BJ (cell line): ENCODE measurements at places on chromosomes 1 and 21.

GRCh38 chr1:152398812-152399698, 15.0 kb downstream of the CRNN start:
- DNase-seq = no peak

DNA sequence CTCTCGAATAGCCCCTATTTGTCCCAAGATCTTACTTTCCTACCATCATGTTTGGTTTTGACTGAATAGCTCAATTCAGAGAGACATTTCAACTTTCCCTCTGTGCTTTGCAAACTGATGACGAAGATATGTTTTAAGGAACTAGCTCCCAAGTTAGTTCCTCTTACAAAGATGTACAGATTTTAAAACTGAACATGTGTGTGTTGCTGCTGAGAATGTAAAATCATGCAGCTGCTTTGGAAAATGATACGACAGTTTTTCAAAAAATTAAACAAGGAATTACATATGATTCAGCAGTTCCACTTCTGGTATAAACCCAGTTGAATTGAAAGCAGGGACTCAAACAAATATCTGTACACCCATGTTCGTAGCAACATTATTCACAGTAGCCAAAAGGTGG, 33.6 kb downstream of the KIF26B start:
- no peak for DNase-seq

GRCh38 chr1:54378157-54378873, 27.9 kb downstream of the SSBP3 start:
- no peak for DNase-seq

DNA sequence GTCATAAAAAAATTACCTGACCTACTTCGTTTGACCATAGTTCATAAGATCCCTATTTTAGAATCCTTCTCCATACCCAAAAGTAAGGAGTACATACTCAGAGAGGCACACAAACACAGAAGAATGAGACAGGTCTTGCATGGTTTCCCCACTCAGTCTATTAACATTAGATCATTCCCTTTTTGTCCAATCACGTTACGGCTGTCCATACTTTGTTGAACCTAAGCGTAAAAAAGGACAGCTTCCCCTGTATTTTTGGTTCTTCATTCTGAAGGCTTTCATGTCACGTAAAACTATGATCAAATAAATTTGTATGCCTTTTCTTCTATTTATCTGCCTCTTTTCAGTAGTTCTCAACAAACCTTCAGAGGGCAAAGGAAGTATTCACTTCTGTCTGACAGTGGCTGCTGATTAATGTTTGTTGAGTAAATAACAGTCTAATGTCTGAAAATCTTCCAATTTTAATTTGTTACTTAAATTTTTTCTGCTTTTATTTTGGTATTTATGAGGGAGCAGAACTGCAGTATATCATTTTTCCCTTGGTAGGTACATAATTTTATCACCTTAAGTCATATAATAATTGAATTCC, 16.4 kb downstream of the PKN2 start:
- no peak for DNase-seq

DNA sequence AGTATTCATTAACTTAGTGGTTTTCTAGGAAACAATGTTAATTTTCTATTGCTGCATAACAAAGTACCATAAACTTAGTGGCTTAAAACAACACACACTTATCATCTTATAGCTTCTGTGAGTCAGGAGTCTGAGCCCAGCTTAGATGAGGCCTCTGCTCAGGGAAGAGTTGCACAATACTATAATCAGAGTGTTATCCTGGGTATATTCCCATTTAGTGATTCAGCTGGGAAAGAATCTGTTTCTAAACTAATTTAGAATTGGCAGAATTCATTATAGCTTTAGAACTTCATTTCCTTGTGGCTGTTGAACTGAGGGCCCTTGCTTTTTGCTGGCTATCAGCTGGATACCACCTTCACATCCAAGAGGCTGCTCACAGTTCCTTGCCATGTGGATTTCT, 515.5 kb downstream of the BRINP3 start:
- no peak for DNase-seq

DNA sequence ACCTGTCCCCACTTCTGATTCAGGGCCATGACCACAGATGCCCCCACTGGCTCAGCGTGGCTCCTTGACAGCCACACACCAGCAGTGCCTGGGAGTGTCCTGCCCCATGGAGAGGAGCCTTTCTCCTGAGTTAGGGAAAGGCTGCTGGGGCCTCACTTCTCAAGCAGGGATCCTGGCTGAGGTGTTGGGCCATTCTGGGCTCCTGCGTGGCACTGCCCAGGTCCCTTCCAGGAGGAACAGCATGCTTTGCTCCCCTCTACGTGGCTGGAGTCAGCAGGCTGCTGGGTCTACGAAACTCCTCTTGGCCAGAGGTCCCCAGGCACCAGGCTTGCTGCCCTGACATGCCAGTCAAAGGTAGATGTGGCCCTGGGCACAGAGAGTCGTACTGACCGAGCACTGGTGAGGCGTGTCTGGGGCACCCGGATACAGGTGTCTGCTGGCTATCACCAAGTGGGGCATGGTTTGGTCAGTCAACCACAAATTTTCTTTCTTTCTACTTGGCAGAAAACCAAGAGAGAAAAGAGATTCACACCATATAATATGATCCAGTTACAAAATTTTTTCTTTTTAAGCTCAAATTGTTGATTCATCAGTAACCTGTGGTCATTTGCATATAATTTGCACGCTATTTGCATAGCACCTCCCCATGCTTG, 4.1 kb downstream of the ADORA1 start:
- DNase-seq = no peak

- DNase-seq = no peak
These were observed 1.3 kb upstream of the TNNT2 start for GRCh38 chr1:201378804-201379203.

- no peak for DNase-seq
These were observed 10.9 kb downstream of the TMEM53 start for GRCh38 chr1:44663417-44663816.

DNA sequence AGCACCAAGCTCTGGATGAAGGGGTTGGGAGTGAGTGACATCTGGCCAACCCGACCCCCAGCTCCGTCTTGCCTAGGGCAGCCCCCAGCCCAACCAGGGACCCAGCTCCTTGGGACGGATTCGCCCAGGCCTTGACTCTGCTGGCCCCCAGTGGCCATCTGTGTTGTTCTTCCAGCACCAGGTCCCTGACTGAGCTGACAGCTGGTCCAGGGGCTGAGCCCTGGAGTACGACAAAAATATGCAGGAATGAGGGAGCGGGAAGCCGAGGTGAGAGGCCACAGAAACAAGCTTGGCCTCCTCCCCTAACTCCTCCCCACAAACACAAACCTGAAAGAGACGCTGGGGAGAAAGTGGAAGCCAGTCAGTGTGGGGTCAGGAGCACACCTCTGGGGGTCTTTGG, 55.0 kb upstream of the PAX7 start:
- no peak for DNase-seq

- no peak for DNase-seq
These were observed 5.4 kb downstream of the SOAT1 start for GRCh38 chr1:179298952-179299351.
